NCI-H1048 (cell line): ENCODE measurements at places on chromosomes 2 and 18.

GRCh38 chr2:156317631-156318030 lies 14.9 kb downstream of the NR4A2 start:
- no peak for DNase-seq

- DNase-seq = no peak
Observed at GRCh38 chr2:64021578-64021977, 2.4 kb upstream of the VPS54 start.

GRCh38 chr2:229407170-229407569 lies 136.1 kb upstream of the PID1 start:
- DNase-seq = no peak

GRCh38 chr2:64594226-64594989 lies 59.3 kb downstream of the SERTAD2 start:
- no peak for DNase-seq

DNA sequence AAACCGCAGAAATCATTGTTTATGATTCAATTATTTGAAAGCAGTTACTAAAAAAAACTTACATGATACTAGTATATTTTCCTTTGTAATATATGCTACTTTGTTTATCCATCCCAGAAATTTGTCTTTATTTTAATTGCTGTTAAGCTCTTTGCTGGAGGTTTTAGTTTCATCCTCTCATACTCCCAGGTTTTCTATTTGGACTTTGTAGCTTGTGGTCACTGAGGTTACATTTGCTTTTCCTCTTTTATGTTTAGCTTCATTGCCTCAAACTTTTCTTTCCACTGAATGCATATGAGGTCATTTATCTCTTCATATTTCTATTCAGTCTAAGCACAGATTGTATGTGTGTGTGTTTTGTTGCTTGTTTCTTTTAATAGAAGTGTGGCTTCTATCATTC lies 89.9 kb downstream of the ERBB4 start:
- no peak for DNase-seq

DNA sequence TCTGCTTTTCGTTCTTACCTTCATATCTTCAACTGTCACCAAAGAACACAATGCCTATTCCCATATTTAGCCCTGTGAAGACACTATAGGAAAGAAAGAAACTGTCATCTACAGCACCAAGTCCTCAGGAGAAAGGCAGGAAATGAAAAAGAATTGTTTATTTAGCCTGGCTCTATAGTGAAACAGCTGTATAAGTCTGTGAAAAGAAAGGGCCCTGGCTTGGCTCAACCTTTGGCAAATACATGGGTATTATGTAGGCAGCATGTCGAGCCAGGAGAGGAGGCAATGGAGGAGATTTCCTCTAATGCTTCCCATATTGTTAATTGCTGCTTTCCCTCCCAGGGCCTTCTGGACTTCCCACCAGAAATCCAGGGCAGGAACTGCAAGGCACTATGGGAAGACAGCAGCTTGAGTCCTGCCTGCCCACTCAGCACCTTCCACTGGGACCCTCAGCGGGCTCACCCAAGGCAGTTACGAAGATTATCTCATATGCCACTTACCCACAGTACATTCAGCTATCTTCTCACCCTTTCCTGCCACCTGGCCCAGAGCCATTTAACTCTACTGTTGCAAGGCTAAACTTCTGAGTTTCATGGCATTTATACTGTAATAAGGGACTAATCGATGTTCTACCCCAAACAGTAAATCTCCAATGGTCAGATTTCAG lies 30.1 kb downstream of the SLC8A1 start:
- DNase-seq = no peak

DNA sequence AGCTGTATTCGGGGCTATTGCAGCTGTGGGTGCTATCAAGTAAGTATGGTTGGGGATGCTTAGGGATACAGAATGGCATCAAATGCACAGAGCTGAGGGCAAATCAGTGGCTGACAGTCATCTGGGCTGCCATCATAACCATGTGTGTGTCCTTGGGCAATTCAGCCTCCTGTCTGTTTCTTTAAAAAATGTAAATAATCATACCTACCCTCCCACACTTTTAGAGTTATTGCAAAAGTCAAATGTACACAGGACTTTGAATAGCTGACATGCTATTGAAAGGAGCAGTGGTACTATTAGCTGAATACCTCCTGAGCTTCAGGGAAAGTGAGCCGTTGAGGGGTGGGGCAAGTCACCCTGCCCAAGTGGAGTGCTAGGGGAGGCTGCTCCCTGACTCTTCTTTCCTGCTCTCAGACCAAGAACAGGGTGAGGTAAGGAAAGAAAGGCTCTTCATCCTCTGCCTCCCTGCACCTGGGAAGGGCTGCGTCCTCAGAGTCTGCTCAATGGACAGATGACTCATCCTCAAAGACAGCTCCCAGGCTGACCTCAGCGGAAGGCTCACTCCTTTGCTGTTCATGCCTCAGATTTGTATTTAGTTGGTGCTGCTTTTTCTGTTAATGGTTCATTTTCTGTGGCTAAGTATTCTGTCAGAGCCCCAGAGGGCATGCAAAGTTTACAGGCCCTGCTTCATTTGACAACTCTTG lies 54.9 kb upstream of the BZW1 start:
- no peak for DNase-seq

DNA sequence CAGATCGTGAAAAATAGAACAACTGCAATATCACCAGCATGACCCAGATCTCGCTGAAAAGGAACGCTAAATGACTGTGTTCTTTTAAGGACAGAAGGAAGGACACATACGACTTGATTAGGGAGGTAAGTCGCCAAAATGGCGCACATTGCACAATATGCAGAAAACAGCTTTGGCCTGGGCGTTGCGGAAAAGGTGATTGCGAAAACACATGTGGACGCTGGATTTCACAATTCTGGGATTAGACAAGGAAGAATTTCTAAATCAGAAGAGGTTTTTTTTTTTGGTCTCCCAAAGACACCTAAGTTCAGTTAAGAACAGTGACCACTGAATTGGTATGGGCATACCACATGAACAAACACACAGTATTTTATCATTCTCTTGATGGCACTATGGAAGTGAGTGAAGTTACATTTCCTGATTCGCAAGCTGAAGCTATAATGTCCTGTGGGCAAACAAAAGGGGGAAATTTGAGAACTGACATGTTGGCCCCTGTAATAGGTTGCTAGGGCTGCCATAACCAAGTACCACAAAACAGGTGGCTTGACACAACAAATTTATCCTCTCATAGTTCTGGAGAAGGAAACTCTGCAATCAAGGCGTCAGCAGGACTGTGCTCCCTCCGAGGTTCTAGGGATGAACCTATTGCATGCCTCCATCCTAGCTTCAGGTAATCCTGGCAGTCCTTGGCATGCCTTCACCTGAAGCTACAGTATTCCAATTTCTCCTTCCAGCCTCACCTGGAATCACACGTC lies 25.8 kb upstream of the ERICH2 start:
- DNase-seq = no peak

GRCh38 chr2:186101616-186102015 lies 363.0 kb downstream of the FSIP2 start:
- no peak for DNase-seq

- no peak for DNase-seq
Observed at GRCh38 chr2:48532174-48532573, 2.2 kb downstream of the STON1 start.

- no peak for DNase-seq
Observed at GRCh38 chr2:237403024-237403882, 10.7 kb downstream of the COL6A3 start.

DNA sequence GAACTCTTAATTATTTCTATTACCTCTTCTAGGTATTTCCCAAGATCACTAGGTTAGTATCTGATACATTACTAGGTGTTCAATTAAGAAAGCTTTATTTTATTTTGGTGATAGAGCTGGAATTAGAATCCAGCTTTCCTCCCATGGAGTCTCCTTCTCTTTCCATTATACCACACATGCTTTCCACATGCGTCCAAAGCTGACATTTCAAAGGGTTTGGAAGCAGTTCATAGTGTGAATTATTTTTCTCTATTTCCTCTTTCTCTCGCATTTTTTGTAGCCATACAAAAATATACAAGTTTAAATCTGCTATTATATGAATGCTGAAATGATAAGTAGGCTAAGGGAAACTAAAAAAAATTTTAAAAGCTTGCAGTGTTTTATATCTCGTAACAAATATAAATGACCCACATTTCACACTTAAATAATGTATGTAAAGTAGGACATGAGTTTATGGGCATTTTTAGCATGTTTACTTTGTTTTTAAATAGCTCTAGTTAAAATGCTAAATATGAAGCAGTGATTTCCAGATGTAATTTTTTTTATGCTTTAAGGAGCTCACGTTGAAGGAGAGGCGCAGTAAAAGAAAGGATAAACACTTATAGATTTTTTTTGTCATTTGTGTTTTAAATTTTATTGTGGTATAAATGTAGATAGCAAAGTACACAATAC lies 20.1 kb downstream of the ZC3H6 start:
- DNase-seq = no peak

DNA sequence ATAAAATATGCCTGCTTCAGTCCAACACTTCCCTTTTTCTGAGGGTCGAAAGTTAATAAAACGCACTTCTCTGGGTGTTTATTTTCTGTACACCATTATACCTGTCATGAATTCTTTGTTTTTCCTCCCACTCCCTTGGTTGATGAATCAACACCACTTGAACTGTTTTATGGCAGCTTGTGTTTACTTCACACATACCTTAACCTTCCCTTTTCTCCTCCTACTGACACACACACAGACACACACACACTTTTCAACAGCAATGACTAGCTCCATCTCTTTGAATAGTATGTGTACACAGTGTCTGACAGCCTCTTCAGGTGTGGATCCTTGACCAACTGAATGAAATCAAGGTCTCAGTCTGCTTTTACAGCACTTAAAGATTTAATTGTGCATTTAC lies 91.3 kb downstream of the SATB2 start:
- no peak for DNase-seq

- DNase-seq = no peak
Observed at GRCh38 chr2:157725846-157726245, 97.2 kb upstream of the ACVR1C start.

DNA sequence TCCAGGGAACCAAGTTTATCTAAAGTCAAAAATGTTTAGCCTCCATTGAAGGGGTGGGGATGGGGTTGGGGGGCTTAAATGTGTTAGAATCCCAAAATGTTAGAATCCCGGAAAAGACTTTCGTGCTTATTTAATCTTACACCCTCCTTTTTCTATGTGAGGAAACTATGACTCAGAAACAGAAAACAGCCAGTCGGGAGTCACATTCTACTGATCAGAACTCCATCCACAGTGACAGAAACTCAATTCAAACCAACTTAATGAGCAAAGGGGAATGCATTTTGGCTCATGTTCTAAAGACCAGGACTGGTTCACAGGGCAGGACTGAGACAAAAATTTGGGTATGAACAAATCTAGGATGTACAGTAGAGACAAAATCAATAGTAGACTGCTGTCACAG lies 31.9 kb upstream of the AFTPH start:
- no peak for DNase-seq

- no peak for DNase-seq
Observed at GRCh38 chr2:62197011-62197924, 1.4 kb downstream of the B3GNT2 start.

DNA sequence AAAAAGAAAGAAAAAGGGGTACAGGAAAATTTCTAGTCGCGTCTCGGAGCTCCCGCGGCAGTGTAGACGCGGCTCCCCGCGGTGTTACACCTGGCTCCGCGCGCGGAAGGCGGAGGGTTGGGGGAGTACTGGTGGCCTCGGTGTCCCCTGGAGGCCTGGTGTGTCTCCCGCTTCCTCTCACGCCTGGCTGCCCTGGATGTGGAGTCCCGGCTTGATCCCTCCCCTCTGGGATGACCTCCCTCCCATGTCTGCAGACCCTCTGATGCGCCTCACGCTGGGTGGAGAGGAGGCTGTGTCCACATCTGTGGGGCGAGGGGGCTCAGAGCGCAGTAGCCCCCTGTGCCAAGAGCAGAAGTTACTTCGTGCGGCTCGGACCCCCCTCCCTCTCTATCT lies 1.2 kb downstream of the KIF5C start:
- no peak for DNase-seq
